ENCODE measurements at places on chromosomes 3 and 15.
A peak's percentile ranks its signal among the peaks of the same experiment; 100 is the strongest.

- no peak for DNase-seq
Observed at GRCh38 chr3:72155391-72156064, 370.6 kb upstream of the PROK2 start.

- no peak for DNase-seq
Observed at GRCh38 chr3:73623346-73623745, 1.4 kb downstream of the PDZRN3 start.

GRCh38 chr3:4853749-4854140 is 125.5 kb upstream of the BHLHE40 start:
- DNase-seq = no peak

DNA sequence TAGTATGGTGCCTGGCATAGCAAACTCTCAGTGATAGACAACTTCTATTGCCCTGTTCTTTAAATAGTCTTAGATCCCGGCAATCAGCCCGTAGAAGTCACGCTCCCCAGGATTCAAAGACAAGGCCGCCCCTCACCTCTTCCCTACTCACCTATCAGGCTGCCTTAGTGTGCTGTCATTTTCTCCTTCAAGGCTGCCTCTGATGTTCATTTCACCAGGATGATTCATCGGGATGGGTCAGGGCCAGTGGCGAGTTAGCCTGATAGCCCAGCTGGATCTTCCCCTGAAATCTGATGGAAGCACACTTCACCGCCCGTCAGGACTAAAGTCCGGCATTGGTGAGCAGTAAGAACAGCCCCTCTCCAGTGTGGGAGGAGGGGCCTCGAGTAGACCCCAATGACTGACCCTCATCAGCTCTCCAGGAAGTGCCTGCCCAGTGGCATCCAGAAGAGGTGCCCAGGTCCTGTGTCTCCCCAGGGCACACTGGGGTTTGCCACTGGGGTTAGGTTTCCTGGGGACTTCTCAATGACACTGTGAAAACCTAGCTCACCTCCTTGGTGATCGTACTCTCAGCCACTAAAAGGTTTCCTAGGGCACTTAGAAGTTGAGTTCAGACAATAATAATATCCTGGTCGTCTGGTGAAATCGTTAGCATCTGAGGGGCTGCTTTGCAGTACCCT is 37.5 kb downstream of the TPM1 start:
- no peak for DNase-seq

DNA sequence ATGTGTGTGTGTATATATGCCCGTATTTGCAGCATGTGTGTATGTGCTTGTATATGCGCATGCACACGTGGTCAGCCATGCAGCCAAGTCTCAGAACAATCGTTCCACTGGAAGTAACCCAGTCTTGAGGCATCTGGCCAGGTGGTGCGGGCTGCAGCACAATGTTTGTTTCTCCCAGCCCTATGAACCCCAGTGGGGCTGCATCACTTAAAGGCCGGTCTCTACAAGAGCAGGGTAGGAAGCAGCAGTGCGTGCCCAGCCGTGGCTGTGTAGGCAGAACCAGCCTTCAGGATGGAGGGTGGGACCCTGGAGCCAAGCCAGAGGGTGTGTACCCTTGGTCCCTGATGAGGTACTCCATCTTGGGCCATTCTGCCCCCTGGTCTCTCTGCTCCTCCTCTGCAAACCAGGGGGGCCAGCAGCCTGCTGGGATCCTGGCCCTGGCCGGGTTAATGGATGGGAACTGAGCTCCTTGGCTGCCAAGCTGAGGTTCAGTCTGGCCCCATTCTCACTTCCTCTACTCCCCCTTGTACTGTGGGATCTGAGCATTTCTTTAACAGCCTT is 11.8 kb downstream of the KLF13 start:
- no peak for DNase-seq

DNA sequence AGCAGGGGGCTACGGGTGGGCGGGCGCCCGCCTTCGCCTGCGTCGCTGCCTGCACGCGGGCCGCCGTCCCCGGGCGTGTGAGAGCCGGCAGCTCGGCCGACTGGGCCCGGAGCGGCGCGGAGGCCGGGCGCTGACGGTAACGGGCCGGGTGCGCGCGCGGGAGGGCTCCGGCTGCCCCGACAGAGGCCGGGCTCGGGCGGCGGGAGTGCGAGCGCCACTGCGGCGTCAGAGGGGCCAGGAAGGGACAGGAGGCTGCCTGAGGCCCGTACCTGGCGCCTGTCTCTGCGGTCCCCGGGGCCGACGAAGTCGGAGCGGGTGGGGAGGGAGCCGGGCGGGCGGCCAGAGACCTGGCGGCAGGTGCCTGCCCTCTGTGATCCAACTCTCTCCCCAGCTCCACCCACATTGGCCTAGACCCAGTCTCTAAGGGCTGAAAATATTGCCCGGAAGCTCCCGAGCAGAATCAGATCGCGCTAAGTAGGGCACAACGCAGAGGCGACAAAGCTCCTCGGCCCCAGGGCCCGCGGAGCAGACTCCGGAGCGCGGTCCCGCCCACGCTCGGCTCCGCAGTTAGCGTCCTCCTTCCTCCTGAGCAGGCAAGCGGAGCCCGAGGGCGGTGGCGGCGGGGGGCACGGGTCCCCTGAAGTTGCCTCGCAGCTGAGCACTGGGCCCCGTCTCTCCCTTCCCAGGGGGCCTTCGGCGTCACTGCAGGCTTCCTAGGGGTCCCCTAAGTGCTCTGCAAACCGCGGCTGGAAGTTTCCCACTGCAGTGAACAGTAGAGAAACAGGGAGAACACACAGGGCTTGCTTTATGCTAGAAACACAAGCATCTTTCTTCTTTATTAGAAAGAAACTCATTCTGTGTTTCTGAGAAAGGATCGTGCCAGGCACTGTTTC is at the start of gene MAN2A2:
MAN2A2 (plus strand) TSS at position 463 of the 893 bp plus-strand sequence. CDS start 906 bp downstream, outside the sequence.
- peak; percentile 89 for DNase-seq

DNA sequence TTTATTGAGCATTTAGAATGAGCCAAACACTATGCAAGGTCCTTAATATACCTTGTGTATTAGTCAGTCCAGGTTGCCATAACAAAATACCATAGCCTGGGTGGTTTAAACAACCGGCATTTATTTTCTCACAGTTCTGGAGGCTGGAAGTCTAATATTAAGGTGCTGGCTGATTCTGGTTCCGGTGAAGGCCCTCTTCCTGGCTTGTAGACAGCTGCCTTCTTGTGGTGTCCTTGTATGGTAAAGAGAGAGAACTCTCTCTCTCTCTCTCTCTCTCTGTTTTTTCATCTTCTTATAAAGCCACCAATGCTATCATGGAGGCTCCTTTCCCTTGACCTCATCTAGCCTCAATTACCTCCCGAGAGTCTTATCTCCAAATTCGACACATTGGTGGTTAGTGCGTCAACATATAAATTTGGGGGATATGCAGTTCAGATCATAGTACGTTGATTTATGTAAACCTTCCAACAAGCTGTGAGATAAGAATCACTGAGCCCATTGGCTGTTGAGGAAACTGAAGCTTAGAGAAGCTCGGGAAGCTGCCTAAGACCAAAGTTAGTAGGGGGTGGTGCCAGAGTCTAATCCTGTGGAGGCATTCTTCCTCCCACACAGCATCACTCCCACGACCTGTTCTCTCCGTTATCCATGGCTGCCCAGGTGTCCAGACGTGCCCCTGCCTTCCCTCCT is 298.0 kb upstream of the PROK2 start:
- no peak for DNase-seq

Measured in GM12891 (cell line).